Astrocyte of the cerebellum (primary cell): ENCODE measurements at places on chromosomes 4 and X.
A peak's percentile ranks its signal among the peaks of the same experiment; 100 is the strongest.

DNA sequence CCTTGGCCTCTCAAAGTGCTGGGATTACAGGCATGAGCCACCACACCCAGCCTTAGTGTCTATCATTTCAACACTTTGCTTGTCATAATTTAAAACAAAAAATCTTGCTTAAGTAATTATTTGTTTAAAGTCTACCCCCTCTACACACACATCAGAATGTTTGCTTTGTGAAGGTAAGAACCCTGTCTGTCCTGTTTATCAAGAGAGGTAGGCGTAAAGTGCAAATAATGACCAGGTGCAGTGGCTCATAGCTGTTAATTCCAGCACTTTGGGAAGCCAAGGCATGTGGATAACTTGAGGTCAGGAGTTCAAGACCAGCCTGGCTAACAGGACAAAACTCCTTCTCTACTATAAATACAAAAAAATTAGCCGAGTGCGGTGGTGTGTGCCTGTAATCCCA, 326.7 kb upstream of the CLNK start:
- DNase-seq, result no peak

DNA sequence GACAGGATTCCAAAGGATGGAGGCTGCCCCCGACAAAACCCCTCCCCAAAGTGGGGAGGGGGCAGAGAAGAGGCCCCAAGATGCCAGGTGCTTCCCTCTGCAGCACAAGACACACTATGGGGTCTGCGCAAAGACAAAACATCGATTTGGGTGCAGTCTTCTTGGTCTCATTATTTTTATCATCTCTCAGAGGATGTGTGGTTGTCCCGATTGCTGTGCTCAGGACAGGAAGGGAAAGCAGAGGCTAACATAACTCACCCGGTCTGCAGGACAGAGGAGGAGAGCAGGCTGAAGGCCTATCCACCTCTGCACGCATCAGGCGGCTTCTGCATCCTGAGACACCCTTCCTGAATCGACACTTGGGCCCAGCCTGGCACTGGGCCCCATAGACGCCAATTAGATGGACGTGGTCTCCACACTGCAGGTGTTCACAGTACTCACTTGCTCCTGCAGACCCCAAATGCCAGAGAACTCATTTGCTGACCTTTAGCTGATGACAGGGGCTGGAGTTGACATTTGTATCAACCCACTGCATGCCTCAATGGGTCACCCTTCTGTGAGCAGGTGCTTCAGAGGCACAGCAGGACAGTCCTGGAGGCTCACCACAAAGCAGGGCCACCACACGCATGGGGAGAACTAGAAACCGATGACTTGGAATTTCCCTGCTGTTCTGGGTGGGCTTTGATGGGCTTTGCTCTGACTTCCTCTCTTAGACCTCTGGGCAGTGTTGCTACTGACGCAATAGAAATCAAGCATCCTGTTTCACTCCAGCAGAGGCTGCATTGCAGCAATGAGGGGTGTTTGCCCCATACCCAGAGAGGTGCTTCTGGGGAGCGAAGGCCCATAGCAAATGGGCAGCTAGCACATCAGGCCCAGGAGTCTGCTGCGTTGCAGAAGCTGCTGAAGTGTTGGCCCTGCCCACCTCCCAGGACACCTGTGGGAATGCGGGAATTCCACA, 96.3 kb upstream of the ENPP6 start:
- no peak for DNase-seq

DNA sequence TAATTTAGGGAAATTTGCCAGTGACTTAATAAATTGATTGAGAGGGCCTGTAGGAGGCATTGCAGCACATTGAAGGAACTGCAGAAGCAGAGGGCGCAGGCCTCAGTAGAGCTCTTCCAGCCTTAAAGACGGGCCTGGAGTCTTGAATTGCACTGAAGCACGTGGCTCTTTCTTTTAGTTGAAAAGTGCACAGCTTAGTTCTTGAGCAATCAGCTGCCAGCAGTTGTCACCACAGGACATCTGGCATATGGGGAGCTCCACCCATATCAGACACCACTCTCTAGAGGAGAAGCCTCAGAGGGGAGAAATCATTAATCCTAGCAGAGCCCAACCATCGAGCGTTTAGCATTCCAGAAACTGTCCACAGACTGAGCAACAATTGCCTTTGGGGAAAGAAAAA, 16.0 kb upstream of the FGF16 start:
- peak; percentile 34 for DNase-seq

DNA sequence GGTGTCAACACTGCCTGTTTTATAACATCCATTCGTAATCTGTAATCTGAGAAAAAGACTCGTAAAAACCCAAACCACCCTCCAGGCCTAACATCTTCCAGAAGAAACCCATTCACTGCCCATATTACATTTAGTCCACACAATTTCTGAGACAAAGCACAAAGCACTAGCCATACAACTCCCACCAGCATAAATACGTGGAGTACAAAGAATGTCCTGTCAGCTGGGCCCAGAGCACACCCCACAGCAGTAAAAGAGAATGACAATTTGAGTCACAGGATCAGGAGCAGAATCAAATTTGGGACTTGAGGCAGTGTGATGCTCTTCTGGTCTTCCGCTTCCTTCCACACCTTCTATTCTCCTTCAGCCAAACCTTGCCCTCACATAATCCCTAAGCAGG, 6.8 kb downstream of the MECP2 start:
- DNase-seq, result no peak

GRCh38 chrX:1451251-1451660, 1.5 kb downstream of the ASMTL start:
- no peak for DNase-seq
